Right renal pelvis (tissue), 4 donors: ENCODE measurements at places on chromosomes 11 and 22. TPM values are rescaled to one million over a fixed set of nuclear protein-coding genes. Genes with fewer than 3 reads are reported as not detected.
A peak's percentile ranks its signal among the peaks of the same experiment; 100 is the strongest.

Gene HYOU1
- polyA plus RNA-seq = 126 TPM

- DNase-seq = peak; percentile 80
Observed at GRCh38 chr11:18588297-18589252, at the start of gene UEVLD. Gene UEVLD, minus strand, starts transcription at chr11:18588734. Its CDS starts 80 bp downstream, at chr11:18588654.

- peak; percentile 56 for DNase-seq
Observed at GRCh38 chr11:69700278-69701140, 3.3 kb downstream of the FGF19 start.

DNA sequence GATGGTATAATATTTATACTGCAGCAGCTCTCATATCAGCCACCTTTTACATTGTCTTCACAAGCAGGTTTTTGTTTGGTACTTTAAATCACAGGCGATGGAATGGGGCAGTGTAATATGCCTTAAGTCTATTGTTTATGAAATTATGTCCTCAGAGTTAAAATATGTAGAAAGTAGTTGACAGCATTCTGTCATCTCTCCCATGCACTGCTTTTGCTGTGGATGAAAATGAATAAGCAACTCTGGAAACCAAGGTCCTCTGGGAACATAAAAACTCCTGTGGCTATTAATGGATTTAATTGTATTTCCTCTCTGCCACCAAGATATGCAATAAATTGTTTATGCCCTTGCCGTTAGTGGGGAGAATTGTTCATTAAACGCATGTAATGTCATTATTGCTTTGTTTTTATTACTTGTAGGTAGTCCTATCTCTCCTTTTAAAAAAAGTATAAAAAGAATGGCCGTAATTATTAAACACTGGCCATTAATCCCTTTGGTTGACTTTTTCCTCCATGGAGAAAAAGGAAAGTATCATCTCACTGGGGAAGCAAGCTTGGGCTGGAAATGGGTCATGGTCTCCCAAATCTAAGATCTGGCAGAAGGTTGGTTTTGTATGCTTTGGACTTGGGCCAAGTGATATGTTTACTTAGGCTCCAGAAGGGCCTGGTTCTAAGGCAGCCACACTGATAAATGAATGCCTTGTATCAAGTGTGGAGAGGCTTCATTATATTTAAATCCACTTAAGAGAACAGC lies 13.1 kb downstream of the PACS1 start:
- no peak for DNase-seq

DNA sequence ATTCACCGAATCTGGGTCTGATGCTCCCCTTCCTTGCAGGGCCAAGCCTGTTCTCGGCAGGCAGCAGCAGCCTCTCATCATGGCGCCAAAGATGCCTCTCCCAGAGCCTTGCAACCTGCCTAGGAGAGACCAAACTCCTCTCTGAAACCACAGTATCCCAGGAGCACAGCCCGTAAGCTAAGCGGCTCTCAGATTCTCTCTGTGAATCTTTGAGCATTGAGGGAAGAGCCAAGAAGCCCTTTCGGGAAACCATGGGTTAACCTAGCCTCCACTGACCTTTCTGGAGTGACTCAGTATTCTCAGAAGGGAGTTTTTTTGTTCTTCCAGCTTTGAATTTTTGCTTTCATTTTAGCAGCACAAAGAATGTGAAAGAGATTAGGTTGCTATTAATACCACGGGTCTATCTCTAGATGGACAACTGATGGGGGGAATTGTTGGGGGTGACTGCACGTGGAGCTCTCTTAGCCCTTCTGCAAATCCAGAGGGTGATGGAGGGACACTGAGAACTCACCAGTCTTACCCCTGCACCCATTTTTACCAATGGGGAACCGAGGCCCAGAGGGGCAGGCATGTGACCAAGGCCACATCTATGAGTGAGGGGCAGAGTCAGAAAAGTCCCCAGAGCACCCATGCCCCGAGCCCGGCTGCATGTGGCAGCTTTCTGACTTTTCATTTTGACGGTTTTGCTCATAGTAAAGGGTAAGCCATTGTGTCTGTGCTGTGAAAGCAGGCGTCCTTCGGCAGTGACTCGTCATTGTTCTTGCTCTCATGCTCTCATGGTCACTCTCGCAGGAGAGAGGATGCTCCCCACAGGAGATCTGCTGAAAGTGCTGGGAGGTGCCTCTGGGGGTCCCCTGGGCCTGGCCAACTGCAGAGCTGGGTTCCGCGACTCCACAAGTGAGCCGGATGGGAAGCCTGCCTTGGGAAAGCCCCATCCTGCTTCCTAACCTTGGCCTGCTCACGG lies 36.0 kb downstream of the IRAG1 start:
- DNase-seq = no peak
